ENCODE measurements at places on chromosomes 12 and 14. TPM values are rescaled to one million over a fixed set of nuclear protein-coding genes. Genes with fewer than 3 reads are reported as not detected.

The KRT79 gene
- 0.05 TPM for total RNA-seq

The BTBD7 gene
- total RNA-seq, result 12.2 TPM

The FRS2 gene
- total RNA-seq, result 9.6 TPM

The VDR gene
- 2.6 TPM for total RNA-seq

The ENDOU gene
- not detected for total RNA-seq

The HSPB8 gene
- 15.1 TPM for total RNA-seq

The MYRFL gene
- not detected for total RNA-seq

The MED6 gene
- total RNA-seq, result 57.7 TPM

The BICDL1 gene
- 4.2 TPM for total RNA-seq

The AHNAK2 gene
- 238 TPM for total RNA-seq

The SERPINA5 gene
- total RNA-seq, result 0.16 TPM

The NUDT14 gene
- 43.8 TPM for total RNA-seq

The HOXC5 gene
- total RNA-seq, result 0.85 TPM

The AKAP6 gene
- 0.51 TPM for total RNA-seq

The CCDC196 gene
- not detected for total RNA-seq

The RNASE3 gene
- not detected for total RNA-seq

The FAM161B gene
- total RNA-seq, result 1.5 TPM

The MUCL1 gene
- not detected for total RNA-seq

The FAM186B gene
- 0.15 TPM for total RNA-seq

The HDAC7 gene
- 56.3 TPM for total RNA-seq

The TMEM229B gene
- total RNA-seq, result 0.17 TPM

The GPX2 gene
- total RNA-seq, result 199 TPM

The ANKRD33 gene
- 0.12 TPM for total RNA-seq

The KRT72 gene
- total RNA-seq, result not detected

The MANSC1 gene
- 3.9 TPM for total RNA-seq

The PIWIL1 gene
- total RNA-seq, result 0.03 TPM

Data from A549 treated with CORT108297 at 1 μM for 4 hours (cell line).